ENCODE measurements at places on chromosomes 12 and 14.

DNA sequence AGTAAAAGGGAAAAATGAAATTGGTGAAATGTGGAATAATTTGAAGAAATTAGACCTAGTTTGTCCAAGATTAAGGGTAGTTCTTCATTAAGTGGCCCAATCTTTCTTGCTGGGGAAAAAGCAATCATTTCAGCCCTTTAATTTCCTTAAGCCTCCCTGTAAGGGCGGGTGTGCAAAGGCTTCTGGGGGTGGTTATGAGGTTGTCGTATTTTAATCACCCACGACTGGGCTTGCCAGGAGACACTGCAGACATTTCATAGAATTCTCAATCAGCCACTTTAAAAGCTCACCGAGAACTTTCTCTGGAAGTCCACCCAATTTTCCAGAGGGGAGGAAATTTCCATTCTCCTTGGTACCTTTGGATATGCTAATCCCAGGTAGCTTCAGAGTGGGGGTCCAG lies 43.4 kb downstream of the DLK1 start:
- no peak for DNase-seq

DNA sequence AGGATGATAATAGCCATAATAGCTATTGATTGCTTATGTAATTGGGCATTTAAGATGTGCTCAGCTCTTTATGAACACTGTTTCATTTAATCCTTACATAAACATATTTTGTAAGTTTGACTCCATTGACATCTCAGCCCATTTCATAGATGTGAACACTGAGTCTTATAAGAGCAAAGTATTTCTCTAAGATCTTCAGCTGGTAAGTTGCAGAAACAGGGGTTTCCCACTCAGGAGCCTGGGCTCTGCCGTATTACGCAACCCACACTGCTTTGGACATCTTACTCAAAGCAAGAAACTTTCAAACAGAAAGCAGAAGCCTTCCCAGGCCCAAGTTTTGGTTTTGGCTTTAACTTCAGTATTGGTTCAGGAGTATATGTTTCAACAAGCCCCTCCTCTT lies 705.1 kb downstream of the MED13L start:
- DNase-seq: no peak

GRCh38 chr12:11133162-11133561 lies 1.3 kb downstream of the TAS2R30 start:
- DNase-seq: no peak

DNA sequence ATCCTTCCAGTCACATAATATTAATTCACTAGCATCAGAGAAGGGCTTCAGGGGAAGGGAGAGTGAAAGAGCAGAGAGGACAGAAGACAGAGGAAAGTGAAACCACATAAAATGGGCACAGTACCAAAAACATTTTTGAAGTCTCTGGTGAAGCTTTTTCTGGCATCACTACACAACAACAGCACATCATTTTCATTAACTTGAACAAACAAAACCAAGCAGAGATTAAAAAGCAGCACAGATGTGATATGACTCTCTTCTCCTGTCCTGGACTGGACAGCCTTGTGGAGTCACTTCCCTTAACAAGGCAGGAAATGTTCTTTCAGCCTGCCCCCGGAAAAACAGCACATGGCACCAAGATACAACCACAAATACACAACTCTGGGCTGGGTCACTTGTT lies 112.0 kb downstream of the TSPAN8 start:
- no peak for DNase-seq
